OCI-LY7 (cell line): ENCODE measurements at places on chromosomes 13 and 19. TPM values are rescaled to one million over a fixed set of nuclear protein-coding genes. Genes with fewer than 3 reads are reported as not detected.

DNA sequence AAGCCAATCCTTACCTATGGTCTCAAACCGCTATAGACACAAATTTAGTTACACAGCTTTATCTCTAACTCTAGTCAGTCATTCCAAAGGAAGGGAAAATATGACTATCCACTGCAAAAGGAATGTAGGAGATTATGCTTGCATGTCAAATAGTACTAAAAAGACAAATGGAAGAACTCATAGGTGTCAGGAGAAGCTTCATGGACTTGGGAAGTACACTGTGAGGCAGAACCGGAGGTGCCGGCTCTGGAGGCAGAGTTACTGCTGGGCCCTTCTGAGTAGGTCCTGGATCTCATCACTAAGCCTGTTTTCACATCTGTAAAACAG is 97.5 kb downstream of the FOXO1 start:
- DNase-seq, result no peak

DNA sequence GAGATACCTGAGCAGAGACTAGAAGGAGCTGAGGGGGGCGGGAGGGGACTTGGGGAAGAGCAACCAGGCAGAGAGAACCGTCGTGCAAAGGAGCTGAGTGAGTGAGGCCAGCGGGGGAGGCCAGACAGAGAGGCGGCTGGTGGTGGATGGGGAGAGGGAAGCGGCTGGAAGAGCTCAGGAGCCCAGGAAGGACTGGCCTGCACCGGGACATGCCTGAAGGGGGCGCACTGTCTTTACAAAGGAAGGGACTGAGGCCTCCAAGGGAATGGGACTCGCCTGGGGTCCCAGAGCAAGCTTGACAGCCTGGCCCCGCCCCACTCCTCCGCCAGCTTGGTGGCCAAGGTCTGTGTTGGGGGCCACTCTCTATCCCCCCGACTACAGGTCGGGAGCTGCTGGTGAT is 14.9 kb downstream of the ONECUT3 start:
- no peak for DNase-seq

- no peak for DNase-seq
These were observed 1075.8 kb downstream of the PCDH9 start for GRCh38 chr13:66154354-66154753.

DNA sequence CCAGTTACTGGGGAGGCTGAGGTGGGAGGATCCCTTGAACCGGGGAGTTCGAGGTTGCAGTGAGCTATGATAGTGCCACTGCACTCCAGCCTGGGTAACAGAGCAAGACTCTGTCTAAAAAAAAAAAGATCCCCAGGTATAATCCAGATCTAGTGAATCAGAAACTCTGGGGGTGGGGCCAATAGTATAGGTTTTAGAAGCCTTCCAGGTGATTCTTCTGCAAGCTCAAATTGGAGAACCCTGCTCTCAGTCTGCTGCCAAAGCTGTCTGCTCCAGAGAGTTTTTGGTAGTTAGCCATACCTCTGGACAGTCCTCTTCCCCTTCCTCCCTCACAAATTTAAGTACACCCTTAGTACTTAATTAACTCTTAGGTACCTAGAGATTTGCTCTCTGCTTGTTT is 28.0 kb downstream of the SERP2 start:
- no peak for DNase-seq

Gene TMEM59L
- total RNA-seq, result 0.84 and 0.89 TPM in 2 replicates

GRCh38 chr19:5356918-5357317 is 16.3 kb upstream of the PTPRS start:
- DNase-seq, result no peak

DNA sequence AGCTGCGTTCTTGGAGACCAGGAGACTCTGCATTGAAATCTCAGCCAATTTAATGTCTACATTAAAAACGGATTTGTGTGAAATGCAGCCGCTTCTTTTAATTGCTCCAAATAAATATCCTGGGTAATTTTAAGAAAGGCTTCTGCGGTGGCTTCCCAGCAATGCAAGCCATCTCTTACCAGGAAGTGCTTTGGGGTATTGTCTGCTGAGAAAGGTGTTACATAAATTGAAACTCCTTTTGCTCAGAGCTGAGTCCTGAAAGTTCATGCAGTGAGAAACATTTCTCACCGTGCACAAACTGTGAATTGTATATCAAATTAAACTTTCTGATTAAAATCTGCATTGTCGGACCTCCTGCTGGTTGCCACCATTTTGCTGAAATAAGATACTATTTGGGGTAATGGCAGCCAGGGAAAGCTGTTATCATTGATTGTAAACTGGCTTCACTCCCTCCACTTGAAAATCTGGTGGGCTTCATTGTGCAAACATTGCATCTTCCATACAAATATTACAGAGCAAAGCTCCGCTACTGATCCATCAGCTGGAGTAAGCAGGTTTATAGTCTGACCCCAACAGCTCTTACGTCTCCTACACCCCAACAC is 59.5 kb downstream of the ZIC5 start:
- DNase-seq, result no peak

- DNase-seq, result peak; percentile 81
These were observed 16.8 kb downstream of the FPR2 start for GRCh38 chr19:51777570-51778462.

Gene PIAS4
- total RNA-seq, result 34.4 and 35.0 TPM in 2 replicates
